ENCODE measurements at places on chromosomes 11 and 22. TPM values are rescaled to one million over a fixed set of nuclear protein-coding genes. Genes with fewer than 3 reads are reported as not detected.

MN1 gene
- total RNA-seq = 4.6 TPM

DEPDC5 gene
- 11.2 TPM for total RNA-seq

OR51B4 gene
- total RNA-seq = not detected

MPPED2 gene
- total RNA-seq = 2.5 TPM

FXYD6 gene
- 0.32 TPM for total RNA-seq

MRGPRX4 gene
- not detected for total RNA-seq

F2 gene
- total RNA-seq = 0.16 TPM

UPK2 gene
- total RNA-seq = not detected

PHLDB1 gene
- total RNA-seq = 89.3 TPM

C11orf86 gene
- total RNA-seq = not detected

PATE4 gene
- not detected for total RNA-seq

PIH1D2 gene
- total RNA-seq = 1.4 TPM

MYOD1 gene
- total RNA-seq = not detected

ADAMTS15 gene
- total RNA-seq = 29.6 TPM

OR8H1 gene
- not detected for total RNA-seq

CCS gene
- total RNA-seq = 72.0 TPM

PGR gene
- under 0.01 TPM for total RNA-seq

APOL1 gene
- 57.1 TPM for total RNA-seq

MUC5AC gene
- total RNA-seq = not detected

IGLL1 gene
- not detected for total RNA-seq

INPP5J gene
- total RNA-seq = 0.16 TPM
